ENCODE measurements at places on chromosomes 4 and X.

GRCh38 chr4:1300466-1301455, 11.1 kb downstream of the MAEA start:
- no peak for DNase-seq

DNA sequence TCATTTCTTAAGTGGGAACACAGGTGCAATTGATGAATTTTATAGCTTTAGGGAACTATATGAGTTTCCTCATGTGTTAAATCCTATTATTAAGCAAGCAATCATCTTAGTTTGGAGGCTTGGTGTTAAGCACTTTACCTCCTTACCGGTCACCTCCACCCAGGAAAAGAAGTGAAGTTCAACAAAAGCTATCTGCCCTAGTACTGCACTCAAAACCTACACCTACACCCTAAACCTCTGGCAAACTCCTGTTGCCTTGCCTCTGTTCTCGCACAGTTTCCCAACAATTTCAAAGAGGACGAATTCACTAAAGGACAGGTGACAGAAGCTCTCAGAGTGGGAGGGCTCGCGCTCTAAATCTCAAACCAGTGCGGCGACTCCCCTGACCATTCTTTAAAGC, 85.7 kb upstream of the TENT5D start:
- DNase-seq: no peak

DNA sequence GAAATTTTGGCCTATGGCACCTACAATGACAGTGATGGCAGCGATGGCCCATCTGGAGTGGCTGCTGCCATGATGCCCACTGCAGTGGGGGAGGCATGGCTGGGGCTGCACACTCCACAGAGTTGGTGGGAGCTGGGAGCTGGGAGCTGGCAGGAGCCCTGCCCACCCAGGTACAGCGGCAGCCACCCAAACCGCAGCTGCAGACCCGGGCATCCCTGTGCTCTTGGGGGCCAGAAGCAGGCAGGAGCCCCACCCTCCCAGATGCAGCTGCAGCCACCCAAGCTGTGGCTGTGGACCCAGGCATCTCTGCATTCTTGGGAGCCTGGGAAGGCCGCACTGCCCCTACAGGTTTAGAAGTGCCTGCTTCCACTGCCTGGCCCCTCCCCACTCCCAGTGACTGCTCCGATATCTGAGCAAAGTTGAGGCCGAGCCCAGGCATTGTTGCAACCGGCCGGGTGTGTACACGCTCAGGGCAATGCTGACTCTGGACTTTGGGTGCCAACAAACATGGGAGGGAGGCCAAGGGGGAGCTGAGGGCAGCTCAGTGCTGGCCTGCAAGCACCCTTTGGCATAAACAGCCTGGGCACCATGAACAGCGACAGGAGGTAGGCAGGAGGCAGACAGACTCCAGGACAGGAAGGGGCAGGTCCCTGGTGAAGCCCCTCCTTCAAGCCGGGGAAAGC, 82.8 kb downstream of the PPP4R3C start:
- DNase-seq: no peak

- no peak for DNase-seq
Measured at GRCh38 chr4:95198961-95199360, 349.8 kb downstream of the UNC5C start.

- peak; percentile 72 for DNase-seq
Measured at GRCh38 chrX:103376118-103376978, at the start of gene BEX3. Gene BEX3, plus strand, starts transcription at chrX:103376538. Its CDS starts 984 bp downstream, at chrX:103377522.

GRCh38 chr4:153564630-153565525, 98.7 kb downstream of the TMEM131L start:
- DNase-seq: no peak

DNA sequence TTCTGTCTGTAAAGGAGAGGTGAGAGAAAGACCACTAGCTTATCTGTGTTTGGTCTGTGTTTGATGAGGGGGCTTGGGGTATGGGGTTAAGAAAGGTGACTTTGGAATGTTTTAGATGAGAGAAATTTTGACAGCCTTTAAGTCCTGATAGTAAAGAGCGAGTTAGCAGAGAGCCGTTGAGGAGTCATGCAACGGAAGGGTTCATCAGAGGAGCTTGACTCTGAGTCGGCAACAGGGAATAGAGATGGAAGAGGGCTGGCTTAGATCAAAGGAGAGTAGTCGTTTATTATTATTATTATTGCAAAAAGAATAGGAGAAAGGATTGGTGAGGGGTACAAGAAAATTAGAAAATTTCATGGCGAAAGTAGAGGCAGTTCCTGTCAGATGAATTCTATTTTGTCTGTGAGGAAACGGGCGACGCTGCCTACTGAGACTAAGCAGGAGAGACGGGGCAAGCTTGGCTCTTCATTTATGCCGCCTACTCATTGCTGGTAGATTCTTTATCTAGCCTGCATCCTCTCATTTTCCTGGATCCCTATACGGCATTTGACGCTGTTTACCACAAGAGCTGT, 473 bp upstream of the VAMP7 start:
- DNase-seq: no peak

GRCh38 chr4:40310225-40310624, 24.9 kb upstream of the CHRNA9 start:
- no peak for DNase-seq

DNA sequence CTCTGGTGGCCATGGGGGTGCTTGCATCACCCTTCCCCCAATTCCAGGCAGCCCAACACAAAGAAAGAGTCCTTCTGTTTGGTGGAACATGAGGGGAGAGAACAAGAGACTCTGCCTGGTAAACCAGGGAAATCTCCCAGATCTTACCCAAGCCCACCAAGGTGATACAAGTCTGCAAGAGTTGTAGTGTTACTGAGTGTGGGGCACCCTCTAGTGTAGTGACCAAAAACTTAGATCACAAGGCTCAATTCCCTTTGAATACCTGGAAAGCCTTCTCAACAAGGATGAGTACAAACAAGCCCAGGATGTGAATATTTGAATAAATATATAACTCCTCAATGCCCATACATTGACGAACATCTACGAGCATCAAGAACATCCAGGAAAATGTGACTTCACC, 64.7 kb downstream of the IL13RA2 start:
- DNase-seq: no peak

All from dorsolateral prefrontal cortex (tissue), 122 donors.